Germinal center (tissue), 1 donor: ENCODE measurements at places on chromosomes 12 and 14.

DNA sequence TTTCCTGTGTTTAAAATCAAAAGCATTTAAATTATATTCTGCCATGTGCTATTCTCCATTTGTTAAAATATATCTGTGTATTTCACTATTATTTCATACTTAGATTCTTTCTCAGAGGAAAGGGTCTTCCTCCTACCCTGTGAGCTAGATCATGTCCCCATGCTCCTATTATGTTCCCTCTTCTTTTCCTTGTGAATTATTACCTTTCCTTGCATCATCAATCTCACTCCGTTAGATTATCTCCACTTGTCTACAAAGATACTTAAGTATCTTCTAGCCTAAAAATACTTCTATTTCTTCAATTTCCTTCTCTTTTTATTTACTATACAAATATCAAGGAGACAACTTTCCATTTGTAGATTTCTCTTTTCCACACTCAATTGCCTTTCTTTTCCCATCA, 146.5 kb downstream of the FOXG1 start:
- DNase-seq: no peak

GRCh38 chr12:77388445-77389265, 323.3 kb upstream of the E2F7 start:
- no peak for DNase-seq

DNA sequence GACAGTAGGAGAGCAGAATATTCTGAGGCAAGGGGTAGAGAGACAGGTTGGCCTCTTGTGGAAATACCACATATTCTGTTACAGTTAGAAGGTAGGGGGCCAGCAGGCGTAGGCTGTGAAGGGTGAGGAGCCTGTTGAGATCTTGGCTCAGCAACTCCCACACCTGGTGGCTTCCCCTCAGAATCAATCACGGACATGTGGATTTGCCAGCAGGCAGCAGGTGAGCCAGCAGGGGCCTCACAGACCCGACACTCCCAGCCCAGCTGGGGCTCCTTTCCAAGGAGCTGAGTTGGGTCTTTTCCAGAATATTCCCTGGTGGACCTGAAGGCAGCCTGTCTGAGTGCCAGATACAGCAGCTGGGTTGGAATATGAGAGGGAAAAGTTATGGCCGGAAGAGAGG, 150.0 kb upstream of the CRY1 start:
- no peak for DNase-seq

DNA sequence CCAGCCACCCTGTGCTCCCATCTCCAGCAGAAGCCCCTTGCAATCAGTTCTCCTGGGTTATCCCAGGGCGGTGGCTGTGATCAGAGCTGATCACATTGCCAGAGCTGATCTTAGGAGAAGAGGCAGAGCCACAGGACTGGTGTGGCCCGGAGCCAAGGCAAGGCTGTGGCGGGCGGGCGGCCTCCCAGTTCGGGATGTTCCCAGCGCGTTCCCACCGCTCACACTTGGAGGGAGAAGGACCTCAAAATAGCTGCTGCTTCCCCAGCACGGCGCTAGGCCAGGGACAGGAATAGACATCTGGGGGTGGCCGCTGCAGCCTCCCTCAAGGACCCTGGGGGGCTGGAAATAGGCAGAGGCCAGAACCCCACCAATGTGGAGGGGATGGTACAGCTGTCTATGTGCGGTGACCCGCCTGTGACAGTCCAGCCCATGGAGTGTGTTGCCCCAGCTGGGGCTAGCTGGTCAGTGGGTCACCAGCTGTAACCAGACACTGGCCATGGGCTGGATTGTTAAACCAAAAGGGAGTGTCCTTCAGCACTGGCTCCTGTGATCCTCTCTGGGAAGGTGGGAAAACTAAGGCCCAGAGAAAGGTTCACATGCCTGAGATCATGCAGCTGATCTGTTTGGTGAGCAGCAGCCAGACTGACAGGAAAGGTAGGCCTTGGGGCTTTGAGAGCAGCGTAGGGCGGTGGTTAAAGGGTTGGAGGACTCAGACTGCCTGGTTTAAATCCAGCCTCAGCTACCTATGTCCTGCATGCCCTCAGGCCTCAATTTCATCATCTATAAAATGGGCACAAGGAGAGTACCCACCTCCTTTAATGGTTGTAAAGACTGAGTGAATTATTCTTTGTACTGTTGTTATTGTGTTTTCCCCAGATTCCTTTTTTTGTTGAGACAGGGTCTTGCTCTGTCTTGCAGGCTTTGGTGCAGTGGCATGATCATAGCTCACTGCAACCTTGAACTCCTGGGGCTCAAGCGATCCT, 8.0 kb upstream of the POP5 start:
- no peak for DNase-seq

- DNase-seq: no peak
Observed at GRCh38 chr12:42477941-42478340, 111.6 kb downstream of the PRICKLE1 start.

DNA sequence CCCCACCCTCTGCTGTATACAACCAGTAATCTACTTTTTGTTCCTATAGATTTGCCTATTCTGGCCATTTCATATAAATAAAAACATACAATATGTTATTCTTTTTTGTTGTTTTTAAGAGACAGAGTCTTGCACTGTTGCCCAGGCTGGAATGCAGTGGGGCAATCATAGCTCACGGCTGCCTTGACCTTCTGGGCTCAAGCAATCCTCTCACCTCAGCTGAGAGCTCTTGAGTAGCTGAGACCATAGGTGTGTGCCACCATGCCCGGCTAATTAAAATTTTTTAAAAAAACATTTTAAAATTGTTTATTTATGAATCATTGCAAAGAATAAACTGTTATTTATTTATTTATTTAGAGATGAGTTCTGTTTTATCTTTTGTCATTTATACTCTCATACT, 11.6 kb downstream of the PTGR2 start:
- no peak for DNase-seq

DNA sequence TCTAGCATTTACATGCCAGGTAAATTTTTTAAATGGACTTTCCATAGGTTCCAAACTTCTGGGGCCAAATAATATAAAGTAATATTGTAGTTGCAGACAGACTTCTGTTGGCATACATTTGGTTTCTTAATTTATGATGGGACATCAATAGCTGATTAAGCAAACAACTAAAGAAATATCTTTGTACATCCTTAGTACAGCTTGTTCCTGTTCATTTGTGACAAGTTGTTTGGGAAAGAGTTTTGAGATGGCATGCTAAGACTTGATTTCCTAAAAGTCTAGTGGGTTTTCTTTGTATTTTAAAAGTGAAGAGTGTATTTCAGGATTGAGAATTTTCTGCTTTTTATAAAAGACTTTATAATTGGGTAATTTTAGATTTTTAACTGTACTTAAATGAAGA, 41.0 kb downstream of the CCDC91 start:
- DNase-seq: no peak

DNA sequence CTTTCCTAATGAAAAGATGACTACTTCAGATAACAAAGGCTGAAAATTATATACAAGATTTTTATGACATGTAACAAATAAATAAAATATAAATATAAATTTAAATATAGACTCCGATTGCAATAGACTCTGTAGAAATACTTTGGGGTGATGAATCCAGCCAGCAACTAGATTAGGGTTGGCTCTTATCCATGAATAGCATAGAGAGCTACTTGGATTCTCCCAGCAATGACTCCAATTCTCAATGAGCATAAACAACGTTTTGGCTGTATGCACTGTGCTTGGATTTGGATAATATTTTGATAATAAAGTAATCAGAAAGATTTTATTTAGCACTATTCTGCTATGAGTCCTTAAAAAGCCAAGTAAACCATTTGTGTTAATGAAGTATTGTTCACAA, 58.0 kb upstream of the LRFN5 start:
- no peak for DNase-seq
